Aorta (tissue), 5 donors: ENCODE measurements at places on chromosomes 5 and 9.

- no peak for DNase-seq
These were observed 1.2 kb downstream of the CORO2A start for GRCh38 chr9:98191181-98191608.

- no peak for DNase-seq
These were observed 22.6 kb downstream of the PLAC8L1 start for GRCh38 chr5:146082798-146083197.

DNA sequence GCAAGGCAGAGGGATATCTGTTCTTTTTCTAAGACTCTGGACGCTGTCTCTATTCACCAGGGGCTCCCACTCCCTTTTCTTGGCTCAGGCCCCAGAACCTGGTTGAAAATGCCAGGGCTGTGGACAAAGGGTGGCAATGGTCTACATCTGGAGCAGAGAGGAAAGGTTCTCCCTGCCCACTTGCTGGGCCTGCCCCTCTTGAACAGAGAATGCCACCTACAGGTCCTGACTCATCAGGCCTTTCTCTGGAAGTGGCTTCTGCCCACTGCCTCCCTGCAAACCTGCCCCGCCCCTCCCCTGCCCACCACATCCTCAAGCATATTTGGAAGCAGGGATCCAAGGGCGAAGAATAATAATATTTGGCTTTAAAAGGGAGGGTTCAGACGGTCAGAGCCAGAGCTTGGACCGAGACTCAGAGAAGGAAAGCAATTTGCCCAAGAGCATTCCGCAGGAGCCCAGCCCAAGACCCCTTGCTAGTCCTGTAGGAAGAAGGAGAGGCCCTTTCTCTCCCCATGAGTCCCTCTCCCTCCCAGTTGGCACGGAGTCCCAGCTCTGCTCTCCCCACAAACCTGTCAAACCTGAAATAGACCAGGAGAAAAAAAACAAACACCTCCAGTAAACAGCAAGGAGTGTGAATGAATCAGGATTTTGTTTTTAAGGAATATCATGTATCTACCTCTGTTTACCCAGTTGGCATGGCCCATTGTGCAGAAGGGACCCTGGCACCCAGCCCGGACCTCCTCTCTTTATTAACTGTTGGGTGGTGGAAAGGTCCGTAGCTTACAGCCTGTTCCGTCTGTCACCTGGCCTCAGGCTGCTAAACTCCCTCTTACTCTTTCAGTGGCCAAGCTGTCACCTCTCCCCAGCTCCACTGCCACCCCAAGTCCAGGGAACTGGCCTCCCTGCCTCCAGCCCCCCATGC lies 37.7 kb upstream of the STXBP1 start:
- DNase-seq = peak; percentile 74

- DNase-seq = no peak
These were observed 16.7 kb upstream of the GPBP1 start for GRCh38 chr5:57157131-57157530.

DNA sequence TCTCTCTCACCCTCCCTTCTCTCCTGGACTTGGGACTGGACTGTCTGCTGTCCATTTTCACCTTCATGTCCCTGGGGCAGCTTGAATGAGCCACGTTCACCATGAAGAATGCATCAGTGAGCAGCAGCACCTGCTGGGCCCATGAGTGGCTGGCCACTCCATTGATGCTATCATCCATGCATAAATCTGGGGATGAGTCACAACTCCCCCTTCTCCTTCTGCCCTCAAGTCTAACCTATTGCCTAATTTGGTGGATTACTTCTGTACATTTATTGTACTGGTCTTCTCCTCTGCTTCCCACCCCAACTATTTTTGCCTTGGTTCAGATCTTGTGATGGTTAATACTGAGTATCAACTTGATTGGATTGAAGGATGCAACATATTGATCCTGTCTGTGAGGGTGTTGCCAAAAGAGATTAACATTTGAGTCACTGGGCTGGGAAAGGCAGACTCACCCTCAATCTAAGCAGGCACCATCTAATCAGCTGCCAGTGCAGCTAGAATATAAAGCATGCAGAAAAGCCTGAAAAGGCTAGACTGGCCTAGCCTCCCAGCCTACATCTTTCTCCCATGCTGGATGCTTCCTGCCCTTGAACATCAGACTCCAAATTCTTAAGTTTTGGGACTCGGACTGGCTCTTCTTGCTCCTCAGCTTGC lies 46.7 kb downstream of the GDNF start:
- DNase-seq = no peak

GRCh38 chr9:136239135-136239982 lies 6.3 kb downstream of the QSOX2 start:
- DNase-seq = no peak

DNA sequence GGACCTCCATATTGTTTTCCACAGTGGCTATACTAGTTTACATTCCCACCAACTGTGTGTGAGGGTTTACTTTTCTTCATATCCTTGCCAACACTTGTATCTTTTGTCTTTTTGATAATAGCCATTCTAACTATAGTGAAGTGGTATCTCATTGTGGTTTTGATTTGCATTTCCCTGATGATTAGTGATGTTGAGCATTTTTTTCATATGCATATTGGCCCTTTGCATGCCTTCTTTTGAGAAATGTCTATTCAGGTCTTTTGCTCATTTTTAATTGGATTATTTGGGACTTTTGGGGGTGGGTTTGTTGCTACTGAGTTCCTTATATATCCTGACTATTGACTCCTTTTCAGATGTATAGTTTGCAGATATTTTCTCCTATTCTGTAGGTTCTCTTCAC lies 44.4 kb downstream of the FEM1C start:
- no peak for DNase-seq

DNA sequence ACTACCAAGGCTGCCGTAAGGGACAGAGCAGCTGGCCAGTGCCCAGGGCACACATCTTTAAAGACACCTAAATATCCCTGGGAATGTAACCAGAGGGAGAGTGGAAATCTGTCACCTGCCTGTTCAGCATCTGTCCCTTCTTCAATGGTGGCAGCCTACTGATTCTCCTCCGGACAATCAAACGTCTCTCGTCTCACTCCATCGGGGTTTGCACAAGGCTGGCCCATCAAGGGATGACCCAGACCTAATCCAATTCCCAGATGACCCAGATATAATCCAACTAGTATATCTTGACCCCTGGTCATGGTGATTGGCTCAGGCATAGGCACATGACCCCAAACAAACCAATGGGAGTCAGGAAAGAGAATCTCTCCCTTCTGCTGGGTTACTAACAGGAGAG lies 93.5 kb downstream of the HRH2 start:
- DNase-seq = no peak

DNA sequence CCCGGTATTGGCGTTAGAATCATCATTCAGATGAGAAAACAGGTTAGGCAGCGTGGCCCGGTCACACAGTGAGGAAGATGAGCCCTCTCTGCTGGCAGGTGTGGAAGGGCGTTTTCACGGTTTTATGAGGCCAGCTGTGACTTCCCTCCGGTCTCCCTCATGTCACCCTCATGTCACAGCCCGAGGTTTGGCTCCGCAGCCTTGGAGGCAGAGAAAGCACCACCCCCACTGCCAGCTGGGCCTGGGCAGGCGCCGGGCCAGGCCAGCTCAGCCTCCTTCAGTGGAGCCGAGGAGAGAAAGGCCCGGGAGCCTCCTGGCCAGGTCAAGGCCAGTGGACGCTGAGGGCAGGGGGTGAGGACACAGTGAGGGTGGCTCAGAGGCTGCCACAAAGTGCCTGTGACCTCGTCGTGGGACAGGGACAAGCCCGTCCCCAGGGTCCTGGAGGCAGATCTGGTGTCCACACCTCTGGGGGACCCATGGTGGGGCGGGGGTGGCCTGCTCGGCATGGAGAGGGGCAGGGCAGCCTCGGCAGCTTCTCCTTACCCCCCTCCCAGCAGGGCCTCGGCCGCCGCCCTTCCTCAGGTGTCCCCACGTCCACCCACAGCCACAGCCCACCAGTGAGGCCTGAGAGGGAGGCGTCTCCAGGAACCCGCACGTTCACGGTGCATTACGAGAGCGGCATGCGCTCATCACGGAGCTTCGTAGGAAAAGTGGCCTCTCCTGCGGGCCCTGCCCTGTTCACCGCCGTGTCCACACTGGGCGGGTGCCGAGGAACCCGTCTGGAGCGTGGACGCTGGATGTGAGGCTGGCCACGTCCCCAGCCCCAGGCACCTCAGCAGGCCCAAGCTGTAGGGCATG lies 32.2 kb downstream of the EXD3 start:
- no peak for DNase-seq

GRCh38 chr5:67021031-67021430 lies 175.6 kb downstream of the CD180 start:
- DNase-seq = no peak

GRCh38 chr5:42005561-42006153 lies 80.6 kb downstream of the FBXO4 start:
- no peak for DNase-seq

DNA sequence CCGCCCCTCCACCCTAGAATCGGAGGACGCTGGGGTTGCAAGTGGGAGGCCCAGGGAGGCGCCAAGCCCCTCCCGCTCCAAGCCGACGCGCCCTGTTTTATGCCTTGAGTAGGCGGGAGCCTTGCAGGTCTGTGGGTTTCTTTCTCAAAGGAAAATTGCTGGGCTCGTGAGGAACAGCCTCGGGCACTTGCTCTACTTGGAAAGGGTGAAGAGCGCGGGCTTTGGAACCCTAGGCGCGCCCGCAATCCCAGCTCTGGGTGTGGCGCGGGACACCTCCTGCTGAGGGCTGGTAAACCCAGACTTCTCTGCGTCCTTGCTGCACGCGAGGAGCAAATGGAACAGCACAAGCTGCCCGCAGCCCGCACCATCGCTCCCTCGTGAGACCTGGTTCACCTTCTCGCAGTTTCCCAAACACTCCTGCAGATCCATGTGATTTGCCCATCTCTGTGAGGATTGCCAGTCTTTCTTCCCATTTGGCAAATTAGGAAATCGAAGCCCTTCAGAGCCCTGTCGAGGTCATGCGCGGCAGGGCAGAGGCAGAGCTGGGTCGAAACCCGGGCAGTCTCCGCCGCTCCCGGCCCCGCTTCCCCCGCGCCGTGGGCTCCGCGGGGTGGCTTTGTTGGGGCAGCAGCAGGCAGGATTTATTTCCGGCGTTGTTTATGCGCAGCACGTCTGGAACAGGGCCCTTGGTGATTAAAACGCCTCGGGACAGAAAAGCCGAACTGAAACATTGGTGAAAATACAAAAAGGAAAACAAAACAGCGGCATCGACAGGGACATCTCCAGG lies 98.4 kb upstream of the CPLX2 start:
- no peak for DNase-seq

GRCh38 chr5:100595152-100595811 lies 60.1 kb downstream of the FAM174A start:
- no peak for DNase-seq

GRCh38 chr5:162410365-162410764 lies 342.8 kb downstream of the GABRG2 start:
- no peak for DNase-seq

DNA sequence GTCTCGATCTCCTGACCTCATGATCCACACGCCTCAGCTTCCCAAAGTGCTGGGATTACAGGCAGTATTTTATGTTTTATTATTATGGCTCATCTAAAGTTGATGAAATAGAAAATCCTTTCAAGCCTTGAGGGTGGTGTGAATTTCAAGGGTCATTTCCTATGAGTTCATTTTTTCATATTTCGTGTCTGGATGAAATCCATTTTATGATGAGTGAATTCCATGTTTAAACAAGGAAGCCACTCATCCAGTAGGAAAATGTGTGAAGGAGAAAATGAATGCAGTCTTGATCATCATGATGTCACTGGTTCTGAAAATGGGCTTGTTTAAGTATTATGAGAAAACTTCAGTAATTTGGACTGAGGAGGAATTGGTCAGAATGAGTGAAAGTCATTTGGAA lies 74.6 kb upstream of the ZSWIM6 start:
- no peak for DNase-seq

DNA sequence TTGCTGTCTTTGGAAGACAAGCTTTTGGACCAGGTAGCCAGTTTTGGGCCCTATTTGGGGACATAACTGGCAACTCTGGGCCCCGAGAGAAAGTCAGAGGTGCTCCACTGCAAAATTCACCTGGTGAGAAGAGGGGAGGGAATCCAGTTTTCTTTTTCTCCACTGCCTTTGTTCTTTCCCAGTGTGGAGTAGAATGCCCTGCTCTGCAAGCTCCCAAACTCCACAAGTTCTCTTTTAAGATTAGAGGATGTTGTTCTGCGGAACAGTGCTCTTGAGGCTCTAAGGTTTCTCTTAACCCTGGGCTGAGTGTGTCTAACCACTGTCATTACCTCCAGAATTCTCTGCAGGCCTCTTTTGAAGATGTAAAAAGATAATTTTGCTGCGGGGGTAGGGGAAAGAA lies 25.3 kb downstream of the MACIR start:
- no peak for DNase-seq

GRCh38 chr5:154590093-154590724 lies 112.2 kb upstream of the HAND1 start:
- DNase-seq = no peak

DNA sequence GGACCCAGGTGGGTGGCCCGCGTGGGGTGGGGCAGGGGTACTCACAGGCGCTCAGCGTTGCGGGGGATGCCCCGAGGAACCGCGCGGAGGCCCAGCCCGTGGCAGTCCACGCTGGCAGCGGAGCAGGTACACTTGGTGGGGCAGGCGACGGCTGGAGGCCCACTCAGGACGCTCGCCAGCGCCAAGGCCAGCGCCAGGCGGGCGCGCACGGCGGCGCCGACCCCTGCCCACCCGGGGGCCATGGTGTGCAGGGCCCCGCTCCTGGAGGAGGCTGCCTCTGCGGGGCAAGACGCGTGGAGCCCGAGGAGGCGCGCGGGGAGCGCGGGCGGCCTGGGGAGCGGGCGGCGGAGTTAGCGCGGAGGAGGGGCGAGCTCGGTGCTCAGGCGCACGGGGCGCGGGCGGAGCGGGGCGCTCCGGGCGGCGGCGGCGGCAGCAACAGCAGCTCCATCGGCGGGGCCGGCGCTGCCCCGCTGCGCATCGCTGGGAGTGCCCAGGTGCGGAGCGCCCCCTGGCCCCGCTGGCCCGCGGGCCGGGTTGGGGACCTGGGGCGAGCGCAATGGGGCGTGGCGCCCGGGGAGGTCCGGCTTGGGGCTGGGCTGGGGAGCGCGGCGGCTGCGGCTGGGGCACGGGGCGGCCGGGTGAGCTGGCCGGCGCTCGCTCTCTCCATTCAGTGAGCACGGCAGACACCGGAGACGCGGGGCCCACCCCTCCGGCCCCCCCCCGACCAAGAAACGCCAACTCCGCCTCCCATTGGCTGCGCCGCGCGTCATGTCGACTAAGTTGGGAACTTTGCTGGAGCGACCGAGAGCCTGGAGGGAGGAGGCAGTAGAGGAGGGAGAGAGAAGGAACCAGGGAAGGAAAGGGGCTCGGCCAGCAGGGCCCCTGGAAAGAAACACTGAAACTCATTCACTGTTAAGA lies at the start of gene SLIT3:
Gene SLIT3 (minus strand): TSS at position 672 of the 918 bp plus-strand sequence. CDS start 430 bp downstream, at position 242.
- DNase-seq = peak; percentile 90

- peak; percentile 58 for DNase-seq
These were observed 206.9 kb downstream of the CRB2 start for GRCh38 chr9:123562844-123563346.
